ENCODE measurements at places on chromosomes 12 and 14. TPM values are rescaled to one million over a fixed set of nuclear protein-coding genes. Genes with fewer than 3 reads are reported as not detected.

DNA sequence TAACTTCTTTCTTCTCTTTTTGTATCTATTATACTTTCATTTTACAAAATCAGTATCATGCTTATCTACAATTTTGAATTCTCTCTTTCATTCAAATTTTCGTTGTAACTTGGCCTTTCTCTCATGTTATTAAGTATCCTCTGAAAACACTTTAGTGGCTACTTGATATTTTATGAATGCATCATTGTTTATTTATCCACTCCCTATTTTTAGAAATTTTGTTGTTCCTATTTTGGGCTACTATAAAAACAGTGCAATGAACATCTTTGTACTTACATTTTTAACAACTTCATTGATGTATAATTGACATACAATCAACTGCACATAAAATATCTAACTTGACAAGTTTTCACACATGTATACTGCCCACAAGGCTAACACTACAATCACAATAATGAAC is 44.0 kb upstream of the AMIGO2 start:
- no peaks in the 10 kb centered on the region for H3K4me1 ChIP-seq
- no peak overlapping the region for H3K27ac ChIP-seq
- H3K4me3 ChIP-seq = no peak overlapping the region
- DNase-seq = no peak

- no peak overlapping the region for H3K4me3 ChIP-seq
- H3K36me3 ChIP-seq = no peaks in the 10 kb centered on the region
- H3K4me1 ChIP-seq = peaks cover 11% of the 10 kb centered on the region
- no peak for DNase-seq
Observed at GRCh38 chr12:120722784-120723183, 2.8 kb upstream of the ACADS start.

GRCh38 chr14:56552615-56553014 is 27.0 kb upstream of the TMEM260 start:
- no peaks in the 10 kb centered on the region for H3K27me3 ChIP-seq
- peaks cover 4% of the 10 kb centered on the region for H3K4me1 ChIP-seq
- no peak overlapping the region for H3K4me3 ChIP-seq
- no peaks in the 10 kb centered on the region for H3K36me3 ChIP-seq
- no peak for DNase-seq

The MAPK1IP1L gene
- total RNA-seq = 27.4 TPM

The APOLD1 gene
- total RNA-seq = 1.8 TPM

The SLC38A6 gene
- 2.2 TPM for total RNA-seq

The GUCY2C gene
- not detected for total RNA-seq

Data from pancreas (tissue), 10 donors.